ENCODE measurements at places on chromosomes 7 and 10.

- no peak for DNase-seq
Observed at GRCh38 chr7:92994901-92995300, 122.9 kb downstream of the SAMD9 start.

GRCh38 chr10:103316087-103316486 lies 34.9 kb downstream of the PCGF6 start:
- no peak for DNase-seq

DNA sequence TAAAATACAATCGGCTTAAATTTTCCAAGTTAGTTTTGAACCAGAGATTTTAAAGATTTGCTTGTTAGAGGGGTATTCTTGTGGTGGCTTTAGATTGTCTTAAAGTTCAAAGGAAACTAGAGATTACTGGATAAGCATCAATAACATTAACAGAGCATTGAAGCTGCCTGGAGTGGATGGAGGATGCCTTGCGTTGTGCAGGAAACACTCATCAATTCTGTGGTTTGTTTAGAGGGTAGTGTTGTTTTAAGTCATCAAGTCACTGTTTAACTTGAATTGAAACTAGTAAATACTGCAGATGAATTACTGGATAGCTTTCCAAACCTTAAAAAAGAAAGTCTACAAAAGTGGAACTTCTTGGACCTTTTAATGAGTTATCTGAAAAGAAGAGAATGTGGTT lies 218.6 kb downstream of the CELF2 start:
- no peak for DNase-seq

DNA sequence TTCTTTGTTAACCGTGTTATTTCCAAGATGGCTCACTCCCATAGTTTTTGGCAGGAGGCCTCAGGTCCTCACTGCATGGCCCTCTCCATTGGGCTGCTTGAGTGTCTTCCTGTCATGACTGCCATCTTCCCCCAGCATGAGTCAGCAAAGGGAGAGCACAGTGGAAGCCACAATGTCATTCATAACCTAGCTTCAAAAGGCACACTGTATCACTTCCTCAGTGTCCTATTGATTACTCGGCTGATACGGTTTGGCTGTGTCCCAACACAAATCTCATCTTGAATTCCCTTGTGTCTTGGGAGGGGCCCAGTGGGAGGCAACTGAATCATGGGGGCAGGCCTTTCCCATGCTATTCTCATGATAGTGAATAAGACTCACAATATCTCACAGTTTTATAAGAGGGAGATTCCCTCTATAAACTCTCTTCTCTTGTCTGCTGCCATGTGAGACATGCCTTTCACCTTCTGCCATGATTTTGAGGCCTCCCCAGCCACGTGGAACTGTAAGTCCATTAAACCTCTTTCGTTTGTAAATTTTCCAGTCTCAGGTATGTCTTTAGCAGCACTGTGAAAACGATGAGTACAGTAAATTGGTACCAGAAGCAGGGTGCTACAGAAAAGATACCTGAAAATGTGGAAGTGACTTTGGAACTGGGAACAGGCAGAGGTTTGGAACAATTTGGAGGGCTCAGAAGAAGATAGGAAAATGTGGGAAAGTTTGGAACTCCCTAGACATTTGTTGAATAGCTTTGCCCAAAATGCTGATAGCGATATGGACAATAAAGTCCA lies 106.5 kb downstream of the PRLHR start:
- DNase-seq = no peak

DNA sequence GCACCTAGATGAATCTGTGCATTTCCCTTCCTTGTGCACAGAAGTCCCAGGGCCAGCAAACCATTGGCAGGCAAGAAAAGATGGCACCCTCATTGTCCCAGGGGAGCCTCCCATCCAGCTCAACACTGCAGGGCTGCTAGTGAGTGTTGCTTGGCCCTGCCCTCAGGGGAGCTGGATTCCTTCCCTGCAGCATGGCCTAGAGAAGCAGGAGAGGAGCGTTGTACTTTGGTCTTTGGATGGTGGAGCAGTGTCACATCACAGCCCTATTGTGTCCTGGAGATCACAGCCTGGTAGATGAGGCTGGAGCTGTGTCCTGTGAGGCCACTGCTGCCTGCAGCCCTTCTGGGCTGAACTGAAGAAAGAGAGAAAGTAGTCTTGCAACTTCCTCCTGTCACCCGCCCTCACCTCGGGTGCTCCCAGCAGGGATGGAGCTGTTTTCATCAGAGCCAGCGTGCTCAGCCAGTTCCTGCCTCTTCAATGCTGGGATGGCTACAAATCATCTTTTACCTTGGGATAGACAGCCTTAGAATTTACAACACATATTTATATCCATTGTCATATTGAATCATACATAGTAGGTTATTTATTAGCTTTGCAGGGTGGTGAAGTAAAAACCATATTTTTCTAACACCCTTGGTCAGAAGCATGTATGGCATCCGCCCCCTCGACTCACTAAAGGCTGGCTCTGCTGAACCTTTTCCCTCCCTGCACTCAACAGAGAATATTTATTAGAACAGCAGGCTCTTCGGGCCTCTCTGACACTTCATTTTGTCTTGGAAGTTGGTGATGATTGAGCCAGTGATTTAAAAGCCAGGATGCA lies 43.1 kb upstream of the FAM180A start:
- no peak for DNase-seq

DNA sequence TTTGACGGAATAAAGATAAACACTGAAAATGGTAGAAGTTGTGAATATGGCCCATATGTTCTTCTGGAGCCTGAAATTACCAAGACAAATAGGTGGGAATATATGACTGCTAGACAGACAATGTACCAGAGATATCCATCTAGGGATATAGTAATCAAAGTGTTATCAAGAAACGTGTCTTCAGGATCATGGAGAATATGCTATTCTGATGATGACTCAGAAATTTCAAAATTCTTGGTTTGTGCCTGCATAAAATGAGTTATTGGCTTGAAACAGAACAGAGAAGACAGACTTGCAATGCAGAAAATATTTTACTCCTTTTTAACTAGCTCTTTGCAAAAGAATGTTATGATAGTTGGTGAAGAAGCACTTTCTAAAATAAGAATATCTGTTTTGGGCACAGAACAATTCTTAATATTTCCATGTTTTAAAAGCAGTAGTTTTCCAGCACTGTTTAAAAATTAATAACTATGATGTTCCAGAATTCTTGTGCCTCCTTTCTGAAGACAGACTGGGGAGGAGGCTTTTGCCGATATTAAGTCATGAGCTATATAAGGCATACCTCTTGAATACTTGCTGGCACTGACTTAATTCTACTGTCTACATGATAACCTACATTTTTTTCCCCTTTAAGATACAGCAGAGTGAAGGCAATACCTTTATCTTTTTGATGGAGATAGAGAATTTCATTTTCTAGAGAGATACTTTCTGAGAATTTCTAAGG lies 34.4 kb upstream of the CABCOCO1 start:
- no peak for DNase-seq

GRCh38 chr7:155477476-155477875 lies 19.5 kb downstream of the EN2 start:
- DNase-seq = no peak

GRCh38 chr7:5396542-5396941 lies 27.1 kb downstream of the TNRC18 start:
- no peak for DNase-seq

DNA sequence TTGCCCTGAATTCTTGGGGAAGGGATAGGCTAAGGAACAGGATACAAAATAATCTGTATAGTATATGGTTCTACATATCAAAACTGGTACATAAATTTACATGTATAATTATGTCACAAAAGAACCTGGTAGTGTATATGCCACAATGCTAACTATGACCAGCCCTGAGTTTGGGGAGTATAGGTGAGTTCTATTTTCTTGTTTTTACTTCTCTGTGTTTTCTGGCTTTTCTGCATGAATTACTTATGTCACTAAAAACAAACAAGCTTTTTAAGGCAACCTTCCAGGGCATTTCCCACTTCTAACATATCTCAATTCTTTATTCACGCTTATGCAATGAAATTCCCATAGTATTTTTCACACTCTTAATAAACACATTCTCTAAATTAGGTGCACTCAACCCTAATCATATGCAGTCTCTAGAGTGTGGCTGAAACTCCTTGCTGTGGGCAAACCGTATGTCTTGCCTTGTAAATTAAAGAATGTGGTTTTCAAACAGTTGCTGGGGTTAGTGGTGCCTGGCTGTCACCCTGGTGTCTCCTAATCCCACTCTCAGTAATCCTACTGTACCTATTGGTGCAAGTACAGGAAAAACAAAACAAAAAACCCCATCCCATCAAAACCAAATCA lies 14.0 kb upstream of the INSIG1 start:
- no peak for DNase-seq

DNA sequence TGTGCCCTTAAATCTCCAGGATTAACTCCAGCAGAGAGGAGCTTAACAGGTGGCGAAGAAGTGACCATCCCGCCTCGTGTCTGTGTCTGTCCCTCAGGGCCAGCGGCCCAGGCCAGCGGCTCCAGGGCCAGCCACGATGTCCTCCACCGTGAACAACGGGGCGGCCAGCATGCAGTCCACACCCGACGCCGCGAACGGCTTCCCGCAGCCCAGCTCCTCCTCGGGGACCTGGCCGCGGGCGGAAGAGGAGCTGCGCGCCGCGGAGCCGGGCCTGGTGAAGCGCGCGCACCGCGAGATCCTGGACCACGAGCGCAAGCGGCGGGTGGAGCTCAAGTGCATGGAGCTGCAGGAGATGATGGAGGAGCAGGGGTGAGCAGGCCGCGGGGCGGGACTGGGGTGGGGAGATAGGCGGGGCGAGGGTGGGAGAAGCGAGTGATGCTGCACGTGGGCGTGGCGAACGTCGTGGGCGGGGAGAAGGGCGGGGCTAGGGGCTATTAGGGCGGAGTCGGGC lies 33.3 kb downstream of the SRRM3 start:
- DNase-seq = no peak

DNA sequence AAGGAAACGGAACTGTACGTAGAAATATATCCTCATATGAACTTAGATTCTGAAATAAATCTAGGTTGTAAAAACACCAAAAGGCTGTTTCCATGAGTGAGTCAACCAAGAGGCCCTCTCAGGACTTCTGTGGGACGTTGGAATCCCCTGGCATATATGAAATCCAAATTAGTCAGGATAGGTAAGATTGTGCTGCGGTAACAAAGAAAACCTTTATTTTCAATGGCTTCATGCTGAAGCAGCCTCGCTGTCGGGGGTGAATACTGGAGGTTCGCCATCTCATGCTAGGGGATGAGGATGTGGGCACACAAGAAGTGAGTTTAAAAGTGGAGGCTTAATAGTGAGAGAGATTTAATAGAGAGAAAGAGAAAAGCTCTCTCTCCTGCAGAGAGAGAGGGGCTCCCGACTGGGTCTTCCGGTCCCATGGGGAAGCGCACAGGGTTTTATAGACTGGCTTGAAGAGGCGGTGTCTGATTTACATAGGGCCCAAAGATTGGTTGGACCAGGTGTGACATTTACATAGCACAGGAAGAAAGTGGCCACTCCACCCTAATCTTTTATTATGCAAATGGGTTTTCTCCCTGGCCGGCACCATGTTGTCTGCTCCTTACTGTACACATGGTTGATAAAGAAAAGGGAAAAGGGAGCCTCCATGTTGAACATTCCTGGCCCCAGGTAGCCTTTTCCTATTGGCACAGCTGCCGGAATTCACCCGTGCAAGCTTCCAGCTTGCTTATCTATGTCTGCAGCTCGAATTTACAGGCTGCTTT lies 52.3 kb upstream of the SEPHS1 start:
- no peak for DNase-seq

GRCh38 chr10:112261281-112261822 lies 21.8 kb upstream of the TECTB start:
- no peak for DNase-seq

GRCh38 chr10:92999191-92999590 lies 61.4 kb upstream of the CYP26C1 start:
- no peak for DNase-seq

DNA sequence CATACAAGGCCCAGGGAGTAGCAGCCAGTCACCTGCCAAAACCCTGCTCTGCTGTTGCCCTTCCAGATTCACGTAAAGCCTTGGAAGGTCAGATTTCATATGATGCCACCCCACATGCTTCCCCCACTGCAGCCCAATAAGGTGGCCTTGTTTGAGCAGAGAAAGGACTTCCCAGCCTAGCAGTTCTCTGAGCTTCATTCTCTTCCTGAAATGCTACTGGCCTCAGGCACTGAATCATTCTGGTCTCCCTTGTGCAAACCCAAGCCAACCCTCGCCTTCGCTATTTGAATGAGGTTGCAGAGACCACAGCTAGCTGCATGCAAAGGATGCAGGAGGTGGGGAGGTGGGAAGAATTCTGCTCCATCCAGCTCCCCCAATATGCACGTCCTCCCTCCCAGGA lies 60.3 kb upstream of the PLXNA4 start:
- DNase-seq = no peak

- DNase-seq = no peak
Observed at GRCh38 chr10:115772606-115773005, 500.4 kb downstream of the GFRA1 start.

GRCh38 chr10:33335551-33335800 lies 1.0 kb upstream of the NRP1 start:
- DNase-seq = no peak

GRCh38 chr10:11326913-11327616 lies 284.4 kb downstream of the USP6NL start:
- DNase-seq = no peak

GRCh38 chr7:102285540-102286236 lies 980 bp upstream of the SH2B2 start:
- DNase-seq = no peak

DNA sequence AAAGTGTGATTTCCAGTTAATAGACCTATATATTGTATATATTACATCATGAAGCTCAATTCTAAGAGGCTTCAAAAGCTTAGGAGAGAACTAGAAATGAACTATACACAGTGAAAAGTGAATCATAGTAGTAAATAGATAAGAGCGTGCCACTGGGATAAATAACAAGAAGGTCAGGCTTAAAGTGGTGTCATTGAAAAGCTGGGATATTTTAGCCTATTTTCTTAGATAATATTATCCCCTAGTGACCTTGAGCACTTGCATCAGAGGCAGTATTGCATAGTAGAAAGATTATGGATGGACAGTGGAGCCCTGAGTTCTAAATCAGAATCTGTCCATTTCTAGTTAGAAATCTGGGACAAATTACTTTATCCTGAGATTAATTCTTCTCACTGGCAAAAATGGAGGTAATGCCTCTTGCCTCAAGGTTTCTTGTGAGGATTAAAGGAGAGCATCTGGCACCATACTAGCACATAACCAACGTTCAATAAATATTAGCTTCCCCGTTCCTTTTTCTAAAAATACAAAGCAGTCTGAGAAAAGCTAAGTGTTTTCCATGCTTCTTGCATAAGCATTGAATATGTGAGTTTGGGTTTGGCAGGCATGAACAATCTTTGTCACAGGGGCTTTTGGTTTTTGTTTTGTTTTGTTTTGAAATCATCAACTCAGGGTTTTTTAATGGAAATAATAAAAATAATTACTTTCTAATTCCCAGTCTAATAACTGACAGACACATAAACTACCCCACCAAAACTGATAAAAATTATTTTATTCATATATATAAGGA lies 27.3 kb upstream of the MACC1 start:
- no peak for DNase-seq

GRCh38 chr10:10942441-10942840 lies 75.2 kb upstream of the CELF2 start:
- no peak for DNase-seq

- no peak for DNase-seq
Observed at GRCh38 chr10:102796407-102797176, 40.6 kb downstream of the CYP17A1 start.

Measured in NCI-H2081 treated with DMSO at 0.1 percent for 48 hours (cell line).